ENCODE measurements at places on chromosomes 4 and X. TPM values are rescaled to one million over a fixed set of nuclear protein-coding genes. Genes with fewer than 3 reads are reported as not detected.

The CDKL2 gene
- 0.18 TPM for total RNA-seq

The AMTN gene
- total RNA-seq, result not detected

The KLHL34 gene
- total RNA-seq, result not detected

The UCP1 gene
- total RNA-seq, result not detected

- H3K27ac ChIP-seq, result no peak overlapping the region
- no peak for DNase-seq
- H3K27me3 ChIP-seq, result no peaks in the 10 kb centered on the region
- no peak overlapping the region for H3K4me3 ChIP-seq
Measured at GRCh38 chr4:67273666-67274065, 271.6 kb downstream of the CENPC start.

DNA sequence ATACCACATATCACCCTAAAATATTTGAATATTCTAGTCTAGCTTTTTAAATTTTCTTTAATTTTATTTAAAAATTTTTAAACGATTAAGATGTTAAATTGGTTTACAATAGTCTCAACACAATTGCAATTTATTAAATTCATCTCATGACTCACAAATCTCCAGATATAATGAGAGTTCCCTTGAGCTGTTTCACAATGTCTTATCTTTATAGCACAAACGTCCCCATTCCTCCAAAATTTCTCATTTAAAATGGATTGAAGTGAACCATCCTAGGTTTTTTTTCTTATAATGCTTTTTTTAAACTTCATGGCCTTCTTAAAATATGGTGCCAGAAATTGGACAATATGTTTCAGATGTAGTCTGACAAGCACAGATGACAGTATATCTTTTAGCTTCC lies 204.4 kb downstream of the GABRB1 start:
- no peaks in the 10 kb centered on the region for H3K36me3 ChIP-seq
- no peaks in the 10 kb centered on the region for H3K27me3 ChIP-seq
- no peak for DNase-seq
- H3K4me3 ChIP-seq, result no peak overlapping the region
- peaks cover 2% of the 10 kb centered on the region for H3K4me1 ChIP-seq
- H3K27ac ChIP-seq, result no peak overlapping the region

DNA sequence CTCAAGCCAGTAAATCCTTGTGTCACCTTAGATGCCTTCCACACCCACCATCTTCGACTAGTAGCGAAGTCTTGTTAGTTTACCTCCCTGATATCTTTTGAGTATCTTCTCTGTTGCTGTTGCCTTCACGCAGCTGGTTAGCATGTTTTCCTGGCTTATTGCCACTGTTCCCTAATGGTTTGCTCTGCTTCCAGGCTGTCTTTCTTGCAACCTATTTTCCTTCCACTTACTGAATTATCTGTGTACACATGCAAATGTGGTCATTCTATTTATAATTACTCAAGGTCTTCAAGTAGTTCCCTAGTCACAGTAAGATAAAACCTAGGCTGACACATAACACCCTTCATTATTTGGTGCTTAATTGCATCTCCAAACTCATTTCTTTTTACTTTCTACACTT lies 89.5 kb downstream of the UGT8 start:
- no peak overlapping the region for H3K27ac ChIP-seq
- no peaks in the 10 kb centered on the region for H3K36me3 ChIP-seq
- H3K4me1 ChIP-seq, result no peaks in the 10 kb centered on the region
- H3K27me3 ChIP-seq, result no peaks in the 10 kb centered on the region

GRCh38 chr4:147094238-147094637 lies 148.6 kb upstream of the TTC29 start:
- H3K4me1 ChIP-seq, result no peaks in the 10 kb centered on the region
- no peaks in the 10 kb centered on the region for H3K36me3 ChIP-seq
- H3K27ac ChIP-seq, result no peak overlapping the region
- no peaks in the 10 kb centered on the region for H3K27me3 ChIP-seq
- no peak overlapping the region for H3K4me3 ChIP-seq

DNA sequence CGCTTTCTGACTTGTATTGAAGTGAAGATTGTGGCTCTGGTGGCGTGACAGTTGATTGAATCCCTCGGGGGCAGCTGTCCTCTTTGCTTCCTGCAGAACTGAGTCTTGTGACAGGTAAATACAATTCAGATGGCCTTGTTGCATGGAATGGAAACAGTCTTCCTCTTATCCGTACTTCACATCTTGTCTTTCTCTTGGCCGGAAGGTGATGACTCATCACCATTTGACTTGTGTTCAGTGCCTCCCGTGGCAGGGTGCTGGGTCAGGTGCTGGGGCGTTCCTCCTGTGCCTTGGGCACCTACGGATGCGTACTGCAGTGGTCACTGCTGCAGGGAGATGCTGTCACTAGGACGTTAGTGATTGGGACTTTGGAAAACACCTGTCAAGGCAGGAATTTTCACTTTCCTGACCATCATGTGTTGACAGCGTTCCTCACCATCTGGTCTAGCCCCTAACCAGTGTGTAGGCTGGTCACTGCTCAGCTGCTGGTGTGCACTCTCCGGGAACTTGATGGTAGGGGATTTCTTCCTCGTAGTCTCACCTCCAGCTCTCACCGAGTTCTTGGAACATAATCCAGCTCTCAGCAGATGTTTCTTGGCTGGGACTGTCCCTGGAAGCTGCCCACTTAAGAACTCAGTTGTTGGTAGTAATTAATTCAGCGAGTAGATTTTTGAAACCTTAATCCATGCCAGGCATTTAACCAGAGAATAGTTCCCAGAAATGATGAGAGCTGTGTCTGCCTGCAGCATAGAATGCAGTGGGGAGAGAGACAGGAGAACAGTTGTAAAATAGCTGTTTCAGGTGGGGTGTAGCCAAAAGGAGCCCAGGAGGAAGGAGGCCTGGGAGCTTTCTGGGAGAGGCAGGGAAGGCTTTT lies 7.2 kb downstream of the TBC1D14 start:
- DNase-seq, result no peak
- peaks cover 9% of the 10 kb centered on the region for H3K4me1 ChIP-seq
- H3K27me3 ChIP-seq, result no peaks in the 10 kb centered on the region
- no peaks in the 10 kb centered on the region for H3K36me3 ChIP-seq

DNA sequence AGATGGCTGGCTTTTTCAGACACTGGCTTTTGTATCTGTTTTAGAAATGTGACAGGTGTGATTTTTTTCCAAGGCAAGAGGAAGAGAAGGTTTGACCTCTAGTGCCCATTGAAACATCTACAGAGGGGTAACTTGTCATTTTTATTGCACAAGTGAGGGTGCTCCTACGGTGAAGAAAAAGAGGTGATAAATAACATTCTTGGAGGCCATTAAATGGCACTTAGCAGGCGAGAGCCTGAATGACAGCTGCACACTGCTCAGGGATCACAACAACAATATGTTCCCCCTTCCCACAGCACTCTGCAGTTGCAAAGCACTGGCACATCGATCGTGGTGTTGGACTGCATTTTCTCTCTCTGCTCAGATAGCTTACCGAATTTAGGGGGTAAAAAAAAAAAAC lies 22.9 kb downstream of the FAM184B start:
- H3K4me3 ChIP-seq, result no peak overlapping the region
- no peak overlapping the region for H3K27ac ChIP-seq
- no peaks in the 10 kb centered on the region for H3K4me1 ChIP-seq
- DNase-seq, result no peak
- H3K27me3 ChIP-seq, result peaks cover 3% of the 10 kb centered on the region

- H3K27ac ChIP-seq, result no peak overlapping the region
- H3K27me3 ChIP-seq, result no peaks in the 10 kb centered on the region
- no peaks in the 10 kb centered on the region for H3K4me1 ChIP-seq
Measured at GRCh38 chr4:100823066-100823992, 305.5 kb upstream of the EMCN start.

GRCh38 chr4:101818362-101818761 lies 27.8 kb downstream of the BANK1 start:
- H3K4me3 ChIP-seq, result no peak overlapping the region
- H3K27ac ChIP-seq, result no peak overlapping the region
- H3K27me3 ChIP-seq, result no peaks in the 10 kb centered on the region
- no peaks in the 10 kb centered on the region for H3K36me3 ChIP-seq

- no peak overlapping the region for H3K4me3 ChIP-seq
- peaks cover 13% of the 10 kb centered on the region for H3K36me3 ChIP-seq
- no peaks in the 10 kb centered on the region for H3K27me3 ChIP-seq
- H3K4me1 ChIP-seq, result peaks cover 4% of the 10 kb centered on the region
- DNase-seq, result no peak
Measured at GRCh38 chr4:148060264-148061140, 328.6 kb downstream of the ARHGAP10 start.

DNA sequence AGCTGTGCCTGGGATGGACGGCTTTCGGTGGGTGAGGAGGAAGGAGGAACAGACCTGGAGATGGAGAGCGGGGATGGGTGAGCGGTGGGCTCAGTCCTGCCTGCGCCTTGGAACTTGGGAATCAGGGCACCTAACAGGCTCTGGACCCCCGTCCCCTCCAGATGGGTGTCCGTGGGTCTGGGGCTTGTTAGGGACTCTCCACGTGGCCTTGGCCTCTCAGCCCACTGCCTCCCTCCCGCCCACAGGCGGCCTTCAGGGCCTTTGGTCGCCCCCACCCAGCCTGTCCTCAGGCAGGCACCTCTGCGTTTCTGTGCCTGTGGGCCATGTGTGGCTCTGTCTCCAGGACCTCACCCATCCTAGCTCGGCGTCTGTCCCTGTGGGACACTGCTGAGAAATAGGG lies 29.0 kb downstream of the TRMT44 start:
- H3K27ac ChIP-seq, result no peak overlapping the region
- H3K4me1 ChIP-seq, result peaks cover 25% of the 10 kb centered on the region
- peaks cover 30% of the 10 kb centered on the region for H3K36me3 ChIP-seq
- DNase-seq, result no peak
- H3K27me3 ChIP-seq, result no peaks in the 10 kb centered on the region

DNA sequence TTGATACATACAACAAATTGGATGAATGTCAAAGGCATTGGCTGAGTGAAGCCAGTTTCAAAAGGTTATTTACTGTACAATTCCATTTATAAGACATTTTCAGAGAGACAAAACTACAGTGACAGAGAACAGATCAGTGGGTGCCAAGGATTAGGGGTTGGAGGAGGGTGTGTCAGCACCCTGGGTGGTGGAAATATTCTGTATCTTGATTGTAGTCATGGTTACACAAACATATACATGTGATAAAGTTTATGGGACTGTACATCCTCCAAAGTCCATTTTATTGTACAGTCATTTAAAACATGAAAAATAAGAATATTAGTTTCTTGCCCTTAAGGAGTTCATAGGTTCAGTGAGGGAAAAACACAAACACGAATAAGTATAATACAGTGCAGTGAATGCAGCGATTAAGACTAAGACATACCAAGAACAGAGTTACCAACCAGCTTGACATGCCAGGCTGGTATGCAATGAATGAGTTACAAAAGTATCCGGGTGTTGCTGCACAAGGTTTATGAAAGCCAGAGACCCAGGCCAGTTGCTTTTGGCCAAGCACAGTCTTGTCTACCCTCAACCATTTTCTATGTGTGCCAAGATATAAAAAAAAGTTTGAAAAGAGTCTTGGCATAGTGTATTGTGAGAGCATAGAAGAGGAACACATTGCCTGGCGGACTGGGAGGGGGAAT lies 123.6 kb downstream of the MSL3 start:
- DNase-seq, result no peak
- H3K27me3 ChIP-seq, result no peaks in the 10 kb centered on the region
- no peak overlapping the region for H3K27ac ChIP-seq
- no peaks in the 10 kb centered on the region for H3K36me3 ChIP-seq

GRCh38 chr4:104907074-104907649 lies 239.5 kb upstream of the TET2 start:
- H3K27me3 ChIP-seq, result no peaks in the 10 kb centered on the region
- no peaks in the 10 kb centered on the region for H3K4me1 ChIP-seq
- H3K27ac ChIP-seq, result no peak overlapping the region
- no peak overlapping the region for H3K4me3 ChIP-seq

DNA sequence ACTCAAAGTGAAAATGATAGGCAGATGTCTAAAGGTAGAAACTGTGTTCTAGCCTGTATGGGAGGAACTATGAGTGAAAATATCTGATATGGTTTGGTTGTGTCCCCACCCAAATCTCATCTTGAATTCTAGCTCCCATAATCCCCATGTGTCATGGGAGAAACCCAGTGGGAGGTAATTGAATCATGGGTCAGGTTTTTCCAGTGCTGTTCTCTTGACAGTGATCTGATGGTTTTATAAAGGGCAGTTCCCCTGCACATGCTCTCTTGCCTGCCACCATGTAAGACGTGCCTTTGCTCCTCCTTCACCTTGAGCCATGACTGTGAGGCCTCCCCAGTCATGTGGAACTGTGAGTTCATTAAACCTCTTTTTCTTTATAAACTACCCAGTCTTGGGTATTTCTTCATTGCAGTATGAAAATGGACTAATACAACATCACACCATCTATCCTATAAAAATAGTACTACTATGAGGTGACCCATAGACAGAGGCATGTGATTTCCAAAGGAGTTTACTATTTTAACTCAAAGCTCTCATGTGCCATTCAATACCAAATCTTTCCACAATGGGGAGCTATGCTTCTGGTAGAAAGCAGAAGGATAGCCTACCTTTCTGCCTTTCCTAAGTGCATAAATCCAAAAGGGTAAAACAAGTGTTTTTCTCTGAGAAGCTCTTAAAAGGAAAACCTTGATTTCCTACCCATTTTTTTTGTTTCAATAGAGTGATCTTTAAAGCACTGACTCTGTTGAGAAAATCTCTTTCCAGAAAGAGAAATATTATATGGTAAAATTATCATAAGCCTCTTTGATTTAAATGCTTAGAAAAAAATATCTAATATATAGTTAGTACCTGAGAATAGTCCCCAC lies 38.8 kb downstream of the SEC31A start:
- no peak overlapping the region for H3K27ac ChIP-seq
- H3K4me1 ChIP-seq, result no peaks in the 10 kb centered on the region
- DNase-seq, result peak; percentile 49
- H3K27me3 ChIP-seq, result no peaks in the 10 kb centered on the region
- peaks cover 61% of the 10 kb centered on the region for H3K36me3 ChIP-seq
- H3K4me3 ChIP-seq, result no peak overlapping the region

- no peak overlapping the region for H3K4me3 ChIP-seq
- H3K36me3 ChIP-seq, result peaks cover 15% of the 10 kb centered on the region
- H3K27ac ChIP-seq, result no peak overlapping the region
- H3K4me1 ChIP-seq, result 0 out of 2 replicates have a peak, but pooled peaks cover 2% of the 10 kb centered on the region
- H3K27me3 ChIP-seq, result no peaks in the 10 kb centered on the region
Measured at GRCh38 chr4:86791126-86791525, 58.1 kb downstream of the SLC10A6 start.

DNA sequence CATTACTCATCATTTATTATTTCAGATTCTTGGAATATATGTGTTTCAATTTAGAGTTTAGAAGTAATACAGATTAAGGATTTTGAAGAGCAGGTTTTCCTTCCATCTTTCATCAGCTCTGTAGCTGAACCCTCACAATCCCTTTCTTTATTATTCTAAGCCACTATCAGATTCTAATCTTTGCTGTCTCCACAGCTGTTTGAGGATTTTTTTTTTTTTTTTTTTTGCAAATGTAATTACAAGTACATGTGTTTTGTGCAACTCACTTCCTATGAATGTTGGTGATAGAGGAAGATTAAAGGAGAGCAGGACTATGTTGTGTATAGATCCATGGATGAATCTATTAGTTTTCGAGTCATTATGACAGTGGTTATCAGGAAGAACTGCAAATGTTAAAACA lies 87.4 kb upstream of the TENM3 start:
- no peak overlapping the region for H3K27ac ChIP-seq
- H3K36me3 ChIP-seq, result no peaks in the 10 kb centered on the region
- peak; percentile 44 for DNase-seq
- H3K4me3 ChIP-seq, result no peak overlapping the region
- H3K27me3 ChIP-seq, result no peaks in the 10 kb centered on the region
- H3K4me1 ChIP-seq, result no peaks in the 10 kb centered on the region

All from IMR-90 (cell line).